NCI-H2081 treated with DMSO at 0.1 percent for 48 hours (cell line): ENCODE measurements at places on chromosomes 12 and 14.

- no peak for DNase-seq
Observed at GRCh38 chr12:10453156-10453555, at the start of gene KLRC1. TSS of gene KLRC1 (minus strand) at chr12:10453377. CDS start at chr12:10451156, 2,221 bp downstream.

DNA sequence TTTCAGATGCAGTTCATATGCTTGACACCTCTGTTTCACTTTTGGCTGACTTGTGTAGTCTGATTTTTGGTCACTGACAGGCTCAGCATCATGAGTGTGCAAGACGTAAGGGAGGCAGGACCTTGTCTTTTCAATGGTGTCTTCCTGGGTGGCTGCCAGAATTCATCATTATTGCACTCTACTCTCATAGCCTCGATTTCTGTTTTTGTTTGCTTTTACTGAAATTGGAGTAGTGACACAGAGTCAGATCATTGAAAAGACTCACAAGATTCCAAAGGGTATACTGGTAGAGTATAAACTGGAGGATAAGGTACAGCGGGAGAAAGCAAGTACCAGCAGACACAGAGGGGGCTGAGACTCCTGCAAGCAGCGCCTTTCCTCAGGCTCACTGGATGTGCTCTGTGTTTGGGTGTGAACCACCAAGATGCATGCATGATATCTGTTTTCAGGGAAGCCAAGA lies 126.3 kb upstream of the FGD4 start:
- no peak for DNase-seq

- DNase-seq, result no peak
Observed at GRCh38 chr14:52464175-52464574, 88.1 kb downstream of the TXNDC16 start.

DNA sequence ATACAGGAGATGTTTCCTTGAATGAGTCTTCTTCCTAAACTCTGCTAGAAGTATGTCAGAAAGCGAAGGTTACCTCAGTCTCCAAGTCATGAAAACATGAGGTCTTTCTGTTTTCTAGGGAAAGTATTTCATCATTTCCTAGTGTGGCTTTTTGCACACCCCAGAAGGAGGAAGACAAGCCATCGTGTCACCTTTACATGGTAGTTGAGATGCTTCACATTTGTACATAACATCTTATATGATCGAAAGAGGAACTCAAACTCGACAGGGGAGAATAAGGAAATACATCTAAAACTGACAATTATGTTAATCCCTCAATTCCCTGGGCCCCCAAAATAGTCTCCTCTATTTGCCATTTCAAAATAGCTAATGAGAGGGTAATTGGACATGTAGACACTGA lies 214.1 kb upstream of the PLEKHG7 start:
- DNase-seq, result no peak

GRCh38 chr12:19410211-19410610 lies 29.1 kb upstream of the AEBP2 start:
- no peak for DNase-seq

GRCh38 chr14:100866666-100867630 lies 36.6 kb downstream of the RTL1 start:
- no peak for DNase-seq

- no peak for DNase-seq
Observed at GRCh38 chr14:100649173-100649519, 61.9 kb upstream of the BEGAIN start.

DNA sequence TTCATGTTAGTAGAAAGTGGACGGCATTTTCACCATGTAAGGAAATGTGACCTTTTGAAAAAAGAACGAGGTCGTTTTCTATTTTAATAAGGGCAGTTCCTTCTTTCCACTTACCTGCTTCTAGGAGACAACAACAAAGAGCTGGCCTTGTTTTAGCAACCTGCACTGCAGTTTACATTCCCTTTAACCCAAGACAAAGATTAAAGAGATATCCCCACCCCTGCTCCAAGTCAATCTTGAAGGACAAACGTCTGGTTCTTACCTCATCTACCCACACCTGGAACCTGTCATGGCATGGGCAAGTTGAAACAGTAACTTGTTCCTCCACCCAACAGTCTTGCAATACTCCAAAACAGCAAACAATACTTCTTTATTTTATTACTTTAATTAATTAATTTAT lies 32.7 kb downstream of the ZCCHC8 start:
- no peak for DNase-seq

DNA sequence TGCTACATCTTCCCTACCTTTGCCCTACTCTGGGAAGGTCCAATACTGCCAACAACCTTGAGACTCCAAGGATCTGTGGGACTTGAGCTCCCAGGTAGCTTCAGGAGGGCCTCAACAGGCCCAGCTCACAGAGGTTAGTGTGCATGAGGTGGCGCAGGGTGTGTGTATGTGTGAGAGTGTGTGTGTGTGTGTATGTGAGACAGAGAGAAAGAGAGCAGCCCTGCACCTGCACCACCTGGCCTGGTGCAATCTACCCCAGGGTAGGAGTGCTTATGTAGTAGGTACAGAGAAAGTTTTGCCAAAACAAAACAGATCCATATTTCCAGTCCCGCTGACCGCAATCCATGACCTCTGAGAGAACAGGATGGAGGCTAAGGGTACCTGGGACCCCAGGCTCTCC lies 24.6 kb downstream of the TMEM229B start:
- no peak for DNase-seq

- no peak for DNase-seq
Observed at GRCh38 chr12:4448943-4449850, 3.6 kb upstream of the FGF6 start.

DNA sequence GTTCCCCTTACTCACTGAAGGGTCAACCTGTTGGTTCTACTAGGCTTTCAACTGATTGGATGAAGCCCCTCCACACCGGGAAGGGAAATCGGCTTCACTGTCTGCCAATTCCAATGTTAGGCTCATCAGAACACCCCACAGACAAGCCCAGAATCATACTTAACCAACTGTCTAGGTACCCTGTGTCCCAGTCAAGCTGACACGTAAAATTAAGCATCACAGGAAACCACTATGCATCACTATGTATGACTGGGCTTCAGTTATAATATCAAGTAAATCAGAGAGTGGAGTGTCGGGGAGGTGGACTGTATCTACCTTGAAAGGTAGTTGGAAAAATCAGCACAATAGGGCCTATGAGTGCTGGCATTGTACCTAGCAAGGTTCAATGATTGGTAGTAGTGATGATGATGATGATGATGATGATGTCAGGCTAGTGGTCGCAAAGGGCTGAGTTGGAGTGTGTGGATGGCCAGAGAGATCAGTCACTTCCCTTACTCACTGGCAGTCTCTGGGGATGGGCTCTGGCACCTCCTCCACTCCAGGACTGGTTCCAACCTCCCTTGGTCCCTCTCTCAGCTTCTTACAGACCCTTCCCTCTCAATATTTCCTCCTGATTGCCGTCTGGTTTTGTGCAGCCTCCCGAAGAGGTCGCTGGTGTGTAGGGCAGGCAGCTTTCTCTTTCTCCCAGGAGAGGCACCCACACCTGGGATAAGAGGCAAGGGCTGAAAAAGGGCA lies 3.3 kb upstream of the ATG101 start:
- no peak for DNase-seq

DNA sequence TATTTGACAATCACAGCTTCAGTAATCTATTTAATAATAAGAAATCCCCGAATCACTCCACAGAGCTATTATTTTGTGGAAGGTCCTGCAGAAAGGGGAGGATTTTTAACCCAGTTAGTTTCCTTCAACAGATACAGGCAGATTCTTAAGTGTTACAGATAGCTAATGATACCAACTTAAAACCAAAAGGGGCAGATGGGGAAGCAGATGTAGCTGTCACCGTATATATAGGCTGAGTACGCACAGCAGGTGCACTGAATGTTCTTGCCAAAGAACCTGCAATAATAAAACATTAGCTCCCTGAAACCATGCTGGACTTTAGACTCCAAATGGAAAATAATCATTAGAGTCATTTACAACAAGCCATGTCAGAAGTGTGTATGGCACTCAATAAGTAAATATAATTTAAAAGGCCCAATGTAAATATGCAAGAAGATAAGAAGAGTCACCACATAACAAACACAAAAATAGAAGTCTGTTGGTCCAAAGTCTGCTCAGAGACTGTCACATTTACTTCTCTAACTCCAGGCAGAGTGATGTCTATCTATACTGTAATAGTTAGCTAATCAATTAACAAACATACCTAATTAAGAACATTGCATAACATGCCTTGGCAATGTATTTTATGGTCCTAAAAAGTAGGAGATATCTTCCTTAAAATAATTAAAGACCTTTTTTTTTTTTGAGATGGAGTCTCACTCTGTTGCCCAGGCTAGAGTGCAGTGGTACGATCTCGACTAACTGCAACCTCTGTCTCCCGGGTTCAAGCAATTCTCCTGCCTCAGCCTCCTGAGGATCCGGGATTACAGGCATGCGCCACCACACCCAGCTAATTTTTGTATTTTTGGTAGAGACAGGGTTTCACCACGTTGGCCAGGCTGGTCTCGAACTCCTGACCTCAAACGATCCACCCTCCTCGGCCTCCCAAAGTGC lies 78.8 kb downstream of the SEC23A start:
- peak; percentile 20 for DNase-seq

GRCh38 chr12:2613326-2614073 lies 181.3 kb upstream of the FKBP4 start:
- no peak for DNase-seq

DNA sequence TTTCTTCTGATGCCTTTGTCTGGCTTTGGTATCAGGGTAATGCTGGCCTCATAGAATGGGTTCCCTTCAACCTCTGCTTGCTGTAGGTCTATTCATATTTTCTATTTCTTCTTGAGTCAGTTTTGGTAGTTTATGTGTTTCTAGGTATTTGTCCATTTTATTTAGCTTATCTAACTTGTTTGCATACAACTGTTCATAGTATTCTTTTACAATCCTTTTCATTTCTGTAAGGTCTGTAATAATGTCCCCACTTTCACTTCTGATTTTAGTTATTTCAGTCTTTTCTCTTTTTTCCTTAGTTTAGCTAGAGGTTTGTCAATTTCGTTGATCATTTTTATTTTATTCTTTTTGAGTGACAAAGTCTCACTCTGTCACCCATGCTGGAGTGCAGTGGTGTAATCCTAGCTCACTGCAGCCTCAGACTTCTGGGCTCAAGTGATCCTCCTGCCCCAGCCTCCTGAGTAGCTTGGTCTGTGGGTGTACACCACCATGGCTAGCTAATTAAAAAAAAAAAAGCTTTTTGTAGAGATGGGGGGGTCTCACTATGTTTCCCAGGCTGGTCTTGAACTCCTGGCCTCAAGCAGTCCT lies 11.7 kb downstream of the TTLL5 start:
- DNase-seq, result no peak

- no peak for DNase-seq
Observed at GRCh38 chr14:98244162-98244948, 1027.6 kb downstream of the BCL11B start.

- DNase-seq, result peak; percentile 58
Observed at GRCh38 chr12:81644503-81644902, 114.6 kb downstream of the PPFIA2 start.

- no peak for DNase-seq
Observed at GRCh38 chr14:100894416-100894815, 9.1 kb downstream of the RTL1 start.

DNA sequence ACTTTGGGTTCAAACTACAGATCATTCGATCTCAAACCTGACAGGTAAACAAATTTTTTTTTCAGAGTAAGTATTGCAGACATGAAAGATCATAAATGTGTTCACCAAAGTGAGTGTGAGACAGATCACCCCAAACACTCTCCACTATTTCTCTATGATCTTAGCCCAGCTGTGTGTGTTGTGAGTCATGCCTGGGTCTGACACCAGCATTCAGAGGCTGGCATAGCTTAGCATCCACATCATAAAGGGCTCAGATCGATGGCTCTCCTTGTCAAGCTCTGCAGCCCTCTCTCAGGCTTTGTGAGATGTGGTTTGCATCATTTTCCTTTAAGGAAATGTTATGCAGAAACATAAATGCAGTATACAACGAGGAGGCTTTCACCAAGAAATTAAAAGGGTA lies 164.9 kb downstream of the ETV6 start:
- DNase-seq, result no peak

GRCh38 chr12:102879144-102879763 lies 37.8 kb downstream of the PAH start:
- peak; percentile 81 for DNase-seq

GRCh38 chr12:104352106-104352713 lies 48.7 kb downstream of the EID3 start:
- no peak for DNase-seq

DNA sequence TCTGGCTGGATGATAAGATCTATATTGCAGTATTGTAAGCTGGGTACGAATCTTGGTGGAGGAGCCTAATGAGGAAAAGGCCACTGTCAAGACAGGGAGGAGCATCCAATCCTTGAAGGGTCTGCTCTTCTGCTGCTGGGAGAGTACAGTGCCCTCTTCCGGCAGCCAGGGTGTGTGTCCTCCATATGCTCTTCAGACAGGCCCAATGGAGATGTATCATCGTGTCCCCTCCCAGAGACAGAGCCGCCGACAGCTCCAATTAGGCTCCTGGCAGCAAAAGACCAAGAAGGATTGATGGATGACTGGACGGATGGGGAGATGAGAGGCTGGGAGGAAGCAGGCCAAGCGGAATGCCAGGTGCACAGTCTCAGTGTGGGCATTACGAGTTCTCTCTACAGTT lies 51.6 kb upstream of the PIWIL1 start:
- DNase-seq, result no peak

GRCh38 chr12:27464220-27464554 lies 17.7 kb downstream of the SMCO2 start:
- DNase-seq, result no peak
